ENCODE measurements at places on chromosomes 1 and 21.

- no peak for DNase-seq
These were observed 27.5 kb downstream of the SLC2A1 start for GRCh38 chr1:42931108-42931539.

DNA sequence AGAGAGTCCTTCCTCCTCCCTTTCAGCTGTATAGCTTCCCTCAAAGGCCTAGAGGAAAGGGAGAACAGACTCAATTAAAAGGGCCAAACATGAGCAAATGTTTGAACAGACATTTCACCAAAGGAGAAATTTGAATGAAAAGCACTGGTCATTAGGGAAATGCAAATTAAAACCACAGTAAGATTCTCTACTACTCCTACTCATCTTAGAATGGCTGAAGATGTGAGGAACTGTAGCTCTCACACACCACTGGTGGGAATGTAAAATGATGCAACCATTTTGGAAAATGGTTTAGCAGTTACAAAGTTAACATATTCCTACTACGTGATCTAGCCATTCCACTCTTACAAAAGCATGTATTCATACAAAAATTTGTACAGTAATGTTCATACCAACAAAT is 253.0 kb upstream of the HOOK1 start:
- DNase-seq, result no peak

GRCh38 chr1:180571832-180572636 is 13.3 kb downstream of the OVAAL start:
- DNase-seq, result no peak

- no peak for DNase-seq
These were observed 79.2 kb upstream of the NRIP1 start for GRCh38 chr21:15144026-15144425.

- no peak for DNase-seq
These were observed 37.8 kb downstream of the NGF start for GRCh38 chr1:115300087-115300876.

DNA sequence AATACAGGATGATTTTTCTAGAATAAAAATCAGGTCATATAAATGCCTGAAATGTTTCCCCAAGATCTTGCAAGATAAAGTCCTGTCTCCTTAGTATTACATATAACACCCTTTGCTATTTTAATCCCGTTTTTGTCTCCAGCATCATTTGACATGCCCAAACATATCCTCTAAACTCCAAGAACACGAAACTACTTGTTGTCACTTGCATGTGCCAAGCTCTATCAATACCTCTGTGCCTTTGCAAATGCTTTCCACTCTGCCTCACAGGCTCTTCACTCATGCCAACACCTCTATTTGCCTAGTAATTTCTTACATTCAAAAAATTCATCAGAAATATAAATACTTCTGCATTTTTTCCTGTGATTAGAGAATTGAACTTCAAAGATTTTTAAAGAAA is 37.9 kb downstream of the LRRIQ3 start:
- no peak for DNase-seq

- DNase-seq, result no peak
These were observed 65.4 kb downstream of the VWA5B1 start for GRCh38 chr1:20355828-20356735.

GRCh38 chr1:44283524-44284173 is 70.4 kb downstream of the DMAP1 start:
- no peak for DNase-seq

DNA sequence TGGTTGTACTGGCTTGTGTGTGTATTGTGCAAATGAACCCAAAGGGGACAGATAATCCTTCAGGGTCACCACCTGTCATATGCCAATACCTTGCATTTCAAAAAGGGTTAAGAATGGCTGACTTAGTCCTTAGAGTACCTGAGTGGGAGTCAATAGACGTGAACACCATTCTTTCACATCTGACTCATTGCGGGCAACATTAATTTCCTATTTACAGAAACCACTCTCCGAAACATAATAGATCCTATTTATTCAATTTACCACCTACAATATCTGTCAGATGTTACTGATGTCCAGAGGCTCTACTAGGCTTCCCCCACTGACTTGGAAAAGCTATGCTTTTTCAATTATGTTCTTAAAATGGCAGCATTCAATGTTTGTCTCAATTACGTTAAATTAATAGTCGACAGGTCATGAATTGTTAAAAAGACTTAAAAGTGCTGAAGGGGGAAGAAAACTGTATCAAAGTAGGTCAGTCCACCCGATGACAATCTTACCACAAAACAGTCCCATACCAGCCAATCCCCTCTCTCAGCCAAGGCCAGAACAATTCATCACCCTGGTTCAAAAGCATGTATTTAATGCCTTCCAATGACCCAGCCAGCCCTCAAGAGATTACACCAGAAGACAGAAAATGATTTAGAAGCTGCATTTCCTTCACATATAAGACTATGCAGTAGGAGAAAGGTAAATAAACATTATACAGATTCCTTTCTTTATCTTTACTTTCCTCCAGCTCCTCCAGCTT is 48.6 kb upstream of the PLA2G2C start:
- DNase-seq, result no peak

- DNase-seq, result no peak
These were observed 28.0 kb downstream of the MCOLN2 start for GRCh38 chr1:84968865-84969264.

DNA sequence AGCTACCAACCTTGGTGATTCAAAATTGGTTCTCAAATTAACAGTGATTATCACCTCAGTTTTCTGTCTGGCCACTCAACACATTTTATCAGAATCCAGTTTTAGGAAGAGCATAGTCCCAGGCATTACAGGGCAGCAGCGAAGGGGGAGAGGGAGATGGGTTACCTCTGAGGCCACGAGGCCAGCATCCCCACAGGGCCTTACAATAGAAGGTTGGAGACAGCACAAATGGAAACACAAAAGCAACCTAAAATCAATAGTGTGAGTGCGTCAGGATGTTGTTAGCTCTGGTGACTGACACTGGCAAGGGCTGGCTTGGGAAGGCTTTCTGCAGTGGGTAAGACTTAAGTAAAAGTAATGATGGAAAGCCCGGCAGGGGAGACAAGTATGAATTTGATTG is 79.5 kb downstream of the JAK1 start:
- DNase-seq, result no peak

DNA sequence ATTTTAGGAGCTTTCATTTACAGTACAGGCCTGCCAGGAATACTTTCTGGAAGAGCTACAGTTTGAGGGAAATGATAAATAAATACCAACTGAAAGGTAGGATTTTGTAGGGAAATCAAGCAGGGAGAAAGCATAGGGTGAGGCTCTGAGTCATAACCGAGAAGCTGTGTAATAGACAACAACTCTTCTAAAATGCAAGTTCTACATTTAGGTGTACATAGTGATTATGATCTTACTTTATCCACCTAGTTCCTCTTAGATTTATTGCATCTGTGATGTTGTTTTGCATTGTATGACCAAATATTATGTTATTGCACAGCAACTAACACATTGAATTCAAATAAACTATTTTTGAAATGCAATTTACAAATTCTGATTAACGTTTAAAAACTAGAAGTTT is 819.3 kb downstream of the PLA2G4A start:
- no peak for DNase-seq

- DNase-seq, result no peak
These were observed 941 bp downstream of the ELAVL4 start for GRCh38 chr1:50109647-50110075.

GRCh38 chr1:62321446-62321845 is 2.2 kb upstream of the KANK4 start:
- DNase-seq, result no peak
